ENCODE measurements at places on chromosomes 6 and 20.
A peak's percentile ranks its signal among the peaks of the same experiment; 100 is the strongest.

DNA sequence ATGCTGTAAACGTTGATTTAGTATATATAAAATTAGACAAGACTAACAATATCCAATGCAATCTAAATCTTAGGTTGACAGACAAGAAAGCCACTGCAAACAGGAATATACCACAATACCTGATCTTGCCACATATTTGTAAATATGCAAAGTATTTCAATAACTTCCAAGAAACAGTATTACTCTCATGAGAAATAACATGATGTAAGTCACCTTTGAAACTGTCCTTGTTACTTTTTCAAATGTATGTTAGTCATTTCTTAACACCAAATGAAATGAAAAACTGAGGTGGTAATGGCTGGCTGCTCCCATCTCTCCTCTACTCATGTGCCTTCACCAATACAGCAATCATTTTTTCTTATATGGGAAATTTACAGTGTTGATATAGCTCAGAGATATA lies 118.7 kb downstream of the ATG5 start:
- DNase-seq: no peak

- no peak for DNase-seq
Measured at GRCh38 chr6:24019830-24020229, 106.2 kb upstream of the NRSN1 start.

DNA sequence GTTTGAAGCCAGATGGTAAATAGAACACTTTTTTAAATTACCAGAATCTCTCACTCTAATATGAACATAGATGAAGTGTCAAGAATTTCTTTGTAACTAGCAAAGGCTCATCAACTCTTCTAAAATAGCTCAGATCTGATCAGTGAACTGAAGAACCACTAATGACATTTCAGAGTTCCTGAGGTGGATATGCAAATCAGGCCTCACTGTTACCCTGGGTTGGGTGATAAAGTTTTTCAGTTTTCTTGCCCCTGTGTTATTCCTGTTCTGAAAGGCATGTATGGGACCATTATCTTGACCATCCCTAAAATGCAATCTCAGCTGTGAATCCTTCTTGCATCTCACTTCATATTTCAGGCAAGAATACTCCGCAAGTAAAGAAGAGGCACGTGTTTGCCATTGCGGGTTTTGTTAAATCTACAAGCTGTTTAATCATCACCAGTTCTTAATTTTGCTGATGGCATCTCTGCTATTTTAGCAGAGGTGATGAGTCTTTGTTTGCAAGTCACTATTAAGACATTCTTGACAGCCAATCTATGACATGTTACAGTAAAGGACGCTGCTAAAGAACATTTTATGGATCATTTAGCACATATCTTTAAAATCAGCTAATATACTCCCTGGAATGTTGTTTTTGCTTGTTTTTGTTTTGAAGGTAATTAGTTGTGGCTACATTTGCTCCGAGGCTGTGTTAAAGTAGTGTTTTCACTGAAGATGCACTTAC lies 47.9 kb downstream of the KHDC1L start:
- DNase-seq: no peak

DNA sequence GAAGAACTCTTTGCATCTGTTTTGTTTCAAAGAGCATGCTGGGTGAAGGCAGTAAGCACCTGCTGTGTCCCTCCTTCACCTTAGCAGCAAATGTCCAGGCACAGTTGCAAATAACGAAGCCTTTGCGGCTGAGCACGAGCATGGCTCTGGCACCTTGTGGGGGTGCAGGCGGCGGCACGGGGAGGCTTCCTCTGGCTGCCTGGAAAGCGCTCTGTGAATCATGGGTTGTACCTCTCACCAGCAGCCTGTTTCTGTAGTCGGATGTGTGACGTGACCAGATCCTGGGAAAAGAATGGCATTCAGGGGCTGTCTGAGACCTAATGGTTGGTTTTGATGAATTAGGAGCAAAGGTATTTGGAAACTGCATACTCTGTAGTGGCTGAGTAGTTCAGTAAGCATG lies 144.8 kb downstream of the DTNBP1 start:
- DNase-seq: no peak

GRCh38 chr20:6388671-6389197 lies 265.9 kb upstream of the FERMT1 start:
- DNase-seq: no peak

- peak; percentile 93 for DNase-seq
Measured at GRCh38 chr6:118893807-118894424, at the start of gene ASF1A. ASF1A (plus strand) TSS chr6:118894152; CDS start chr6:118894414, 262 bp downstream.

Data from Panc1 (cell line).